ENCODE measurements at places on chromosomes 16 and 17.

GRCh38 chr17:30405161-30405560 is 26.4 kb downstream of the CPD start:
- no peak for DNase-seq

- DNase-seq, result no peak
These were observed 137.0 kb upstream of the RCVRN start for GRCh38 chr17:10041916-10042588.

- peak; percentile 96 for DNase-seq
These were observed at the start of gene PIMREG for GRCh38 chr17:6443692-6444570. TSS of gene PIMREG (plus strand) at chr17:6444455. CDS start at chr17:6445111, 656 bp downstream.

GRCh38 chr17:8393470-8394231 is 4.0 kb downstream of the RNF222 start:
- peak; percentile 32 for DNase-seq

GRCh38 chr16:88320947-88321634 is 61.7 kb upstream of the ZNF469 start:
- DNase-seq, result peak; percentile 19

DNA sequence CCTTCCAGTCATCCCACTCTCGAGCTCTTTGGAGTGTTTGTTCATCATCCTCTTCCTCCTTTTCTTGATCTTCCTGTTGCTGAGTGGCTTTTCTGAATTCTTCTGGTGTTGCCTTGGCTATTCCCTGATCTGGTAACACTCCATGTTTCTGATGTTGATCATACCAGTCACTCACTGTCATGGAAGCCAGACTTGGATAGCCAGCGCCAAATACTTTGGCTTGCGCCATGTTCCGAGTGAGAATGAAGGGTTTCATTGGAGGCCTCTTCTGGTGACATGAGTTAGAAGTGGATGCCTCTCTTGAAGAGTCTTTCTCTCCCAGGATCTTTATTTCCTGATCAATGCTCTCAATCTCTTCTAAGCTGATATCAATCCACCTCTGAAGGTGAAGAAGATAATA is 31.2 kb downstream of the TEX14 start:
- DNase-seq, result no peak

- DNase-seq, result no peak
These were observed 55.6 kb downstream of the TMC6 start for GRCh38 chr17:78072961-78073360.

DNA sequence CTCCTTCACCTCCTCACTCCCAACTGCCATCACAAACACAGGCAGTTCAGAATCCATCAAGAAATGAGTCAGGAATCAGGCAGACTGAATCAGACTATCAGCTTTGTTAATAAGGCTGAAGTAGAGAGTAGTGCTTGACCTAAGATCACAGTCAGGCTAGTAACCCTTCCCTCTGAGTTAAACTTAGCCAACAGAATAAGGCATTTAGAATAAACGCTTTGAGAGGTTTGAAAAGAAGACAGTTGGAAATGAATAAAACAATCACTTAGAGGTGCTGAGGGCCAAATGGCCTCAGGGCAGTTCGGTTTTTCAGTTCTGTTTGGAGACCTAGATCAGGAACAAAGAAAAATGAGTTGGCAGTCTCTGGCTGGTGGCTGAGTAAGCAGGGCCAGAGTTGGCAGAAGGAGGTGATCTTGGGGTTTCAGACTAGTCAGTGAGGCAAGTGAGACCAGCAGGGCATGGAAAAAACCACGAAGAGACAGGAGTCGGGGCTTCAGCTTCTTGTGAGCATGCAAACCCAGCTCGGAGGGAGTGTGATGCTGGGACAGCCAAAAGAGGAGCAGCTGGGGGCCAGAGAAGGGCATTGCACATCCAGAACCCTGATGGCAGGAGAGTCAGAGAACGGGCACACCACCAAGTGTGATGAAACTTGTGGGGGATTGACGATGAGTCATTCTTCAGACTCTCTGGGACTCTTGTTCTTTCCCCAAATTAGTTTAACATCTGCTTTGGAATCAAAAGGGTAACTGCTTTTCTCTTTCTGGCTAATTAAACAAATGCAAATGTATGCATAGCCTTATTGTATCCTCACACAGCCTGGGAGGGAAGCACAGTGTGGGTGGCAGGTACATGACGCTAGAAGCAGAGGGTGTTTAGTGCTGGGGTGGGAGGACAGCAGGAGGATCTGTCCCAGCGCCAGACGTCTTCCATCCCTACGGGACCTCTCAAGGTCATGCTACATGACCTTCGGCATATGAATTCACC is 54.8 kb downstream of the SPECC1 start:
- peak; percentile 92 for DNase-seq

GRCh38 chr17:74859459-74860228 is at the start of gene GRIN2C:
TSS of gene GRIN2C (minus strand) at chr17:74859885. CDS start at chr17:74855092, 4,793 bp downstream.
- DNase-seq, result no peak
